ENCODE measurements at places on chromosomes 11 and 22.

DNA sequence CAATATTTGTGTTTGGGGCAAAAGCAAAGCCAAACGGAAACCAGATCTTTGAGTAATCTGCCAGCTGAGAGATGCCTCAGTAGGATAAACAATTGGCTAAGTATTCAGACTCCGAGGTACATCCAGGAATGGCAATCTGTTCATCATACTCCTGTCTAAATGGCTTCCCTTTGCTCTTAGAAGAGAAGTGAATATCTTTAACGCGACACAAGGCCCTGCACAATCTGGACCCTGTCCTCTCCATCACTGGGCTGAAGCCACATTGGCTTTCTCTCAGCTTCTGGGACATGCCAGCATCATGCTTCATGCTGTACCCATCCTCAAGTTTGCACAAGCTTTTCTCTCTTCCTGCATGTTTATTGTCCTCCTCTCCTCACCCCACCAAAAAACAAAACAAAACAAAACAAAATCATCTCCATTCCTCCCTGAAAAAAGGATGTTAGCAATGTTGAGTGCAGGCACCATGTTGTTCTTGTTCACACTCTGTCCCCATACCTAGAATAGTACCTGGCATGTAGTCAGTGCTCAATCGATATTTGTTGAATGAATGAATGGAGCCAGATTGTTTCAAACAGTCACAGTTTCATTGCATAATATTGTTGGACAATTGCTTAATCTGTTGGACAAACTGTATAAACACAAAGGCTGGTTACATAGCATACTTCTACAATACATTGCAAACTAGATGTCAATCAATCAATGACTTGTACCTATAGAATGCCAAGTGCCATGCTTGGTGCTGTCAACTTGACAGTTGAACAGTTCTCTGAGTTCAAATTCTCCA lies 38.2 kb upstream of the SESN3 start:
- no peak for DNase-seq

DNA sequence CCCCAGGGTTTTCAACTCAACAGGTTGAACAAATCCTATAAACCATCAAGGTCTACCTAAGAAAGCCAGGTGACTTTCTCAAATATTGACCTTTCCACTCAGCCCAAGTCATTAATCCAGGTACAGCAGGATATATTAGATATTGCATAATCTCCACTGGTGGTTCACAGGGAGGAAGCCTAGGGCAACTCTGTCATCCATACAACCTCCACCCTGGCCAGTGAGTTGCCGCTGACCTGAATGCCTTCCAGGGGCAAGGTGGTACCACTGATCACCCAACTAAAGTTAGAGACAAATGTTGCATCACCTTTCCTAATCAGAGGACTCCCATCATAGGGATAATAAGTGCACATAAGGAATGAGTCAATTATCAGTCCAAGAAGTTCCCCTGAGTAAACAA lies 22.9 kb downstream of the GUCD1 start:
- DNase-seq, result no peak

DNA sequence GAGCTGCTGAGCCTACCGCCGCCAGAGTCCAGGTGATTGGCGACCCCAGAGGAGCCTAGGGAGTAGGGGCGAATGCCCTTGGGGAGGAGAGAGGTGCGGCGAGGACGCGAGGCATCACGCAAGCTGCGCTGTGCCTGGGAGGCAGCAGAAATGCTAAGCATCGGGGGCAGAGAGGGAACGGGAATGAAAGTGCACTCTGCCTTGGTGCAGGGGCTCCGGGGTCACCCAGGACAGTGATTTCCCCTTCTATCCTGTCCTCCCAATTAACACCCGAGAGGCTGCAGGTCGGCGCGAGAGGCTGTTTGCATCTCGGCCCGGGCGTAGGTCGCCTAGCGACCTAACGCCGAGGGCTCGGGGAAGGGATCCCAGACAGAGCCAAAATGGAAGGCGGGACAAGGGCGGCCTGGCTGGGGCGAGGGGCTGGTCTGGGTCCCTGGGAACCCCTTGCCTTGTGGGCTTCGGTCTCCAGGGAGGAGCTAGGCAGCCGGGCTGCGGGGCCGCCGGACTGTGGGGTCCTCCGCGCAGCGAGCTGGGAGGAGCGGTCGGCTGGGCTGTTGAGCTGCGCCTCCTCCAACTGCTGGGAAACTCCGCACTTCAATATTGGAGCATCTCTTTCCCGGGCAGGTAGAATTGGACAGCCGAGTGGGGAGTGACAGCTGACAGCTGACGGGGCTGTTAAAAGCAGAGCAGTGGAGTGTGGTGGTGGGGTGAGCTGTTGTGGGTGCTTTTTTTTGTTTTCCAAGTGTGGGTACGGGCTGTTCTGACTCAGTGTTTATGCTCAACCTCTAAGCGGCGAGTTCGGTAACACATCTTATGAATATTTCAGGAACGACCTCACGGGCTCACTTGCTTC lies 657 bp downstream of the ELMOD1 start:
- DNase-seq, result no peak

DNA sequence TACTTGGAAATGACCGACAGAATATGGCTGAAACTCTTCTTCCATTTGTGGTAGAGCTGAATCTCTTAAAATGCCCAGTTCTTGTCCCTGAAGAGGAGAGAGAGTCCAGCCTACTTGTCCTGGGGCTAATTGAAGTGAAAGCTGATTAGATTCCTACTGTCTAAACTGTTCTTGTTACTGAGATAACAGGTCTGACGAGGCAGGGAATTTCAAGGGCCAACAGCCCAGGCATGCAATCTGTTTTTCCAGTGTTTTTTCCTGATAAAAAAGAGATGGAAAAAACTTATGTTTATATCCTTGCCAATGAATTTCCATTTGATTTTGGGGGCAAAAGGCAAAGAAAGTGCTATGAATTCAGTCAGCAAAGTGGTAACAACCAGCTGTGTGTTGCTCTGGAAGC lies 195.5 kb downstream of the ETS1 start:
- DNase-seq, result no peak

- no peak for DNase-seq
Observed at GRCh38 chr22:27941143-27941542, 22.1 kb upstream of the PITPNB start.

GRCh38 chr22:37193629-37194191 lies 5.7 kb upstream of the C1QTNF6 start:
- peak; percentile 39 for DNase-seq

All from transverse colon (tissue), 4 donors.